ENCODE measurements at places on chromosomes 13 and 19.

- no peak overlapping the region for H3K27ac ChIP-seq
- H3K36me3 ChIP-seq: no peaks in the 10 kb centered on the region
- no peaks in the 10 kb centered on the region for H3K4me1 ChIP-seq
- no peak overlapping the region for H3K4me3 ChIP-seq
Measured at GRCh38 chr13:111926501-111927180, 140.3 kb upstream of the SOX1 start.

DNA sequence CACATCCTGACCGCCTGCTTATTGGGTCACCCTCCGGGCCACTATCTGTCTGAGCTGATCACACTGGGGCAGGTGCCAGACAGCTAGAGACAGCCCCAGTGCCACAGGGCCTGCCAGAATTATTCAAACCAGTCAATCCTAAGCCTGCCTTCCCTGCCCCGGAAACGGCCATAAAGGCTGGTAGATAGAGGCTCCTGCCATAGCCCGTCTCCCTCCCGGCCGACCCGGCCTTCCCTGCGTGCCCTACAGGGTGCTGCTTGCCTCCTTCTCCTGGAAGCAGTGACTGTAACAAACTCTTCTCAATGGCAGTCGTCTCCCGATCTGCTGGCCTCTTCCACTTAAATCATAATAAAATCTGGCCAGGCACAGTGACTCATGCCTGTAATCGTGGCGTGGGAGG is 158.6 kb upstream of the SOX1 start:
- no peaks in the 10 kb centered on the region for H3K27me3 ChIP-seq
- no peak overlapping the region for H3K27ac ChIP-seq
- H3K4me1 ChIP-seq: no peaks in the 10 kb centered on the region
- H3K36me3 ChIP-seq: no peaks in the 10 kb centered on the region
- DNase-seq: no peak

GRCh38 chr13:103308667-103309066 is 242.4 kb upstream of the SLC10A2 start:
- no peak for DNase-seq
- H3K36me3 ChIP-seq: no peaks in the 10 kb centered on the region
- no peak overlapping the region for H3K4me3 ChIP-seq

DNA sequence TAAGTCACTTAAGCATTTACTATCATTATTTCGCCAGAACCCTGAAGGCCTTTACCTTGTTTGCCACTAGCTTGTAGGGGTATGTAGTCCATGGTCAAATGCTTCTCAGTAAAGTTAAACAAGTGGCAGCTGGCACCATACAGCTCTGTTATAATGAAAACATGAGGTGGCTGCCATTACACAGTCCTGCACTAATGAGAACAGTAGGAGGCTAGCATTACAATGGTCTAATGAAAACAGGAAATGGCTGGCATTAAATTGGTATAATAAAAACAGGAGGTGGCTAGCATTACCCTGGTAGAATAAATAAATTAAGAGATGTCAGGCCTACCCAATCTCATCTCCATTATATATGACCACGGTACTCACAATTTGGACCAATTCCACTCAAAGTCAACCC is 107.5 kb downstream of the PCDH17 start:
- no peaks in the 10 kb centered on the region for H3K36me3 ChIP-seq
- DNase-seq: no peak
- no peak overlapping the region for H3K4me3 ChIP-seq

DNA sequence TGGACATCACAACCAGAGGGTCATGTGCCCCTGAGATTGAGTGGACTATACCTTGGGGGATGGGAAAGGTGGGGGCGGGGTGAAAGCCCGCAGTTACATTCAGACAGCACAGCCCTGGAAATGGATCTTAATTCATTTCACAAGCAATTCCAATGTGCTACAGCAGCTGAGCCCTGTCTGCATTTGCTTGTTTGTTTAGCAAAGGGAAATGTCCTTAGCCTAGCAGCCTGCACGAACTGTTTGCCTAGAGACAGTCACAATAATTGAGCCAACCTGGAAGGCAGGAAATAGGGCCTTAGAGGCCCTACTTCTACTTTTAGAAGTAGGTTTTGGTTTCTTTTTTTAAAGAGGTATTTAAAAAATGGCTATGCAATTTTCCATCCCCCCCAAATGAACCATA is 177.3 kb upstream of the KL start:
- H3K27ac ChIP-seq: peak overlapping the region; percentile 35
- H3K4me3 ChIP-seq: peak overlapping the region; percentile 11
- H3K4me1 ChIP-seq: peaks cover 30% of the 10 kb centered on the region
- DNase-seq: no peak
- H3K36me3 ChIP-seq: no peaks in the 10 kb centered on the region
- no peaks in the 10 kb centered on the region for H3K27me3 ChIP-seq

- H3K4me1 ChIP-seq: no peaks in the 10 kb centered on the region
- H3K27me3 ChIP-seq: no peaks in the 10 kb centered on the region
- H3K27ac ChIP-seq: no peak overlapping the region
- DNase-seq: no peak
- H3K4me3 ChIP-seq: no peak overlapping the region
- peaks cover 5% of the 10 kb centered on the region for H3K36me3 ChIP-seq
Measured at GRCh38 chr13:21308906-21309305, 132.4 kb downstream of the MRPL57 start.

DNA sequence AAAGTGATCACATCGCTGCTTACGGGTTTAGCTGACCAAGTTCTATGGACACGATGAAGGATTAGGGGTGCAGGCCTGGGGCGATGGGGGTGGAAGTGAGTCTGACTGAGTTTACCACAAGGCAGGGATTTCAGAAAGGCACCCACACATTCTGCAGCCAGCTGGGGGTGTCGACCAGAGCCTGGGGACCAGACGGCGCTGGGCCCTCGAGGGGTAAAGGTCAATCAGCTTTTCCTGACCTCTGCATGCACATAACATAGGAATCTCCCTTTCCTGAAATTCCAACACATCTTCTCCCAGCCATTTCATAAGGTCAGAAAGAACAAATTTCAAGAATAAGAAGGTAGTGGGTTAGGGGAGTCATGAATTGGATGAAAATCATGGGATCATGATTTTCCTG is 92.0 kb downstream of the ZNF536 start:
- H3K27me3 ChIP-seq: no peaks in the 10 kb centered on the region
- no peak overlapping the region for H3K4me3 ChIP-seq
- no peak for DNase-seq
- H3K27ac ChIP-seq: no peak overlapping the region
- no peaks in the 10 kb centered on the region for H3K4me1 ChIP-seq
- no peaks in the 10 kb centered on the region for H3K36me3 ChIP-seq

- no peaks in the 10 kb centered on the region for H3K27me3 ChIP-seq
- H3K36me3 ChIP-seq: peaks cover 26% of the 10 kb centered on the region
Measured at GRCh38 chr19:38062959-38063761, 156.2 kb downstream of the SIPA1L3 start.

GRCh38 chr13:20311596-20311995 is 79.5 kb upstream of the GJB6 start:
- no peak overlapping the region for H3K4me3 ChIP-seq
- DNase-seq: no peak
- H3K4me1 ChIP-seq: no peaks in the 10 kb centered on the region
- peaks cover 2% of the 10 kb centered on the region for H3K27me3 ChIP-seq
- H3K36me3 ChIP-seq: no peaks in the 10 kb centered on the region

DNA sequence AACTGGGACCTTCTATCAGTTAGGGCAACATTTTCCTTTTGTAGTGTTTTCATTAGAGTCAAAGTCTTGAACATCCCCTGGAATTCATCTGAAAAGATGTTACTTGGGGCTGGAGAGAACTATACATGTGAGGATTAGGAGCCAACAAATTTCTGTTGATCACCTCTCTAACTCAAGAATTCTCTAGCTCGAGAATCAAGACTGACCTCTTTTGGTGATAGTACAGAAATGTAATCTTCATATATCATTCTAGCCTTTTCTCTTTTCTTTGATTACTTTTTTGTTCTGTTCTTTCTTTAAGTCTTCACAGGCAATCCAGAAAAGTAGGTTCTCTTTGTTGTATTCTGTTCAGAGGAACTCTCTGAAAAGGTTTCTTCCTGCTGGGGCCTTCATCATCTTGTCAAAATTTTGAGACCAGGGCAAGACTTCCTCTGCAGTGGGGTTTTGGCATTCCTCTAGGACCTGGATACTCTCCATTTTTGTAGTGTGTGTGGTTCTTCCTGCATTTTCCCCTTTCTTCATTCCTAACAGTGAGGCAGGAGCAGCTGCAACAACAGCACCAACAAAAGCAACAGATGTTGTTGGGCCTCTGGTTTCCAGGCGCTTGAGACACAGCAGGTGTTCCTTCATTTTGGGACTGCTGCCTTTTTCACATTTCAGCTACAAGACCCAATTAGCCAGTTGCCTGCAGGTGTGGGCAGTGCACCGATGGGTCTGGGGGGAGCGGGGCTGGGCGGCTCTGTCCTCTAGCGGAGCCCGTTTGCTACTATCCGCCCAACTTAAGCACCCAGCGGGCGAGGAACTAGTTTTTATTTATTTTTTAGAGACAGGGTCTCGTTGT is 26.2 kb downstream of the ELF1 start:
- peaks cover 50% of the 10 kb centered on the region for H3K36me3 ChIP-seq
- DNase-seq: no peak
- no peak overlapping the region for H3K4me3 ChIP-seq
- peak overlapping the region; percentile 60 for H3K27ac ChIP-seq

- H3K27me3 ChIP-seq: peaks cover 2% of the 10 kb centered on the region
- no peak overlapping the region for H3K27ac ChIP-seq
- no peak for DNase-seq
Measured at GRCh38 chr13:36530861-36531590, 98.7 kb downstream of the CCNA1 start.

- no peak overlapping the region for H3K4me3 ChIP-seq
- H3K27ac ChIP-seq: no peak overlapping the region
- no peak for DNase-seq
- H3K36me3 ChIP-seq: no peaks in the 10 kb centered on the region
Measured at GRCh38 chr13:43397111-43397510, 373.7 kb downstream of the DNAJC15 start.

DNA sequence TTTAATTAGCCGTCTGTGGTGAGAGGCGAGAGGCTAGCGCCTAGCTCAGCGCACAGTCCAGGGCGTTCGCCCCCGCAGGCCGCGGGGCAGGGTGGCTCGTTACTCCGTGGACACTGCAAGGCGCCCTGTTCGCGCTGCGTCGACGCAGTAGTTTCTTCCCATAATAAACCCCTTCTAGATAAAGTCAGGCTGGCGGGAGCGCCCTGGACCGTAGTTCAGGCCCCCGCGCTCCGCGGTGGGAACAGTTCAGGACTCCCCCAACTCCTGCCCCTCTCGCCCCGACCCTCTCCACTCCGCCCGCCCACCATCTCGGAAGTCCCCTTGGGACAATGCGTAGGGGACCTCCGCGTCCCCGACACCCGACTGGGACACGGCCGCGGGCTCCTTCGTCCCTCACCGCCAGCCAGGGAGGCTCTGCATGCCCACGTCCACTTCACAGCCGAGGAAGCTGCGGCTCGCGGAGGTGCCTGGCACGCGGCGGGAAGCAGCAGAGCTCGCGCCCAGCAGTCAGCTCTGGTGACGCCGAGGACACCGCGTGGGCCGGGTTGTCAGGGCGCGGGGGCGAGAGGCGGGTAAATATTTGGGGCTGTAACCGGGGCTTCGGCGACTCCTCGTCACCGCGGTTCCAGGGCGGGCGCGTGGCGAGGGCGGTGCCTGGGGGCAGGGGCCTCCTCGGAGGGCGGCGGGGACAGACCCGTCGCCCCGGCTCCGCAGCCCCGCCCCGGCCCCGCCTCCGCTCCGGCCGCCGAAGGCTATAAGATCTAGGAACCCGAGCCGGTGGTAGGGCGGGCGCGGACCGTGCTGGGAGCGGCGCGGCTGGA is at the start of gene RGCC:
Gene RGCC (plus strand): TSS at position 783 of the 821 bp plus-strand sequence. CDS start 158 bp downstream, outside the sequence.
- peaks cover 25% of the 10 kb centered on the region for H3K4me1 ChIP-seq
- no peaks in the 10 kb centered on the region for H3K36me3 ChIP-seq
- H3K4me3 ChIP-seq: peak within 1 kb of the TSS; percentile 75
- peak; percentile 63 for DNase-seq
- H3K27me3 ChIP-seq: peaks cover 35% of the 10 kb centered on the region
- H3K27ac ChIP-seq: no peak within 1 kb of the TSS

- H3K36me3 ChIP-seq: peaks cover 51% of the 10 kb centered on the region
- no peaks in the 10 kb centered on the region for H3K27me3 ChIP-seq
- DNase-seq: no peak
- H3K4me3 ChIP-seq: no peak overlapping the region
- no peak overlapping the region for H3K27ac ChIP-seq
Measured at GRCh38 chr13:43085545-43085944, 62.2 kb downstream of the DNAJC15 start.

- no peak overlapping the region for H3K4me3 ChIP-seq
- peaks cover 72% of the 10 kb centered on the region for H3K36me3 ChIP-seq
- H3K27me3 ChIP-seq: no peaks in the 10 kb centered on the region
- H3K27ac ChIP-seq: no peak overlapping the region
- no peak for DNase-seq
- H3K4me1 ChIP-seq: peaks cover 31% of the 10 kb centered on the region
Measured at GRCh38 chr19:17841810-17842662, 5.7 kb downstream of the JAK3 start.

DNA sequence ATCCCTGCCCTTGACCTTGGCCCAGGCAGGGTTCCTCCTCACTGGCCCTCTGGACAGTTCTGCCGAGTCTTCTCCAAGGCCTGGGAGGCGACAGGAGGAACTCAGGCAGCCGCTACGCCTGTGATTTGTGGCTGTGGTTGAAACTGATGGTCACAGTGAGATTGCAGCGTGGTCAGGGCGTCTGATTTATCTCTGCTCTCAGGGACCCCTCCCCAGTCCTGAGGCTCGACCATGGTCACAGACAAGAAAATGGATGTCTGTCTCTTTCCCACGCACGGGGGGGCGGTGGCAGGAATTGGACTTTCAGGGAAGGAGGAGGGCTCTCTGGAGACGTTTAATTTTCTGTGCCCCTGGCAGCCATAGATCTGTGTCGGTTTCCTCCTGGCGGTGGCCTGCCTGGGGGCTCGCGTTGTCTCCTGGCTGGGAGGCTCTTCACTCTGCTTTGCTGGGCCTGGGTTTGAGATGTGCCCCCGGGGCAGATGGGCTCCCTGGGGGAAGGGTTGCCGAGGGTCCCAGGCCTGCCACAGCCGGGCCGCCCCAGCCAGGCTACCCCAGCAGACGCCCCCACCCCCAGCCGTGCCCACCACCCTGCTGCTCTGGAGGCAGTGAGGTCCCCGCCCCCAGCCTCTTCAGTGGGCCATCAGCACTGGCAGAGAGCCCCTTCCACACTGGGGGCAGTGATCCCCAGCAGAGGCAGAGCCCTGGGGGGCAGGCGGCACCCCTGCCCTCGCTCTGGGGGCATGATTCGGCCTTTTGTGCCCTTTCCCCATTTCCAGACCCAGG is 167.4 kb downstream of the KDM4B start:
- H3K4me1 ChIP-seq: peaks cover 87% of the 10 kb centered on the region
- no peak for DNase-seq
- H3K4me3 ChIP-seq: no peak overlapping the region
- H3K36me3 ChIP-seq: peaks cover 85% of the 10 kb centered on the region
- H3K27ac ChIP-seq: peak overlapping the region; percentile 50
- H3K27me3 ChIP-seq: no peaks in the 10 kb centered on the region

All from activated B cell treated with CpG ODN at 0.5 μM for 24 hours (primary cell).